WTC11 (cell line): ENCODE measurements at places on chromosomes 16 and 17.

DNA sequence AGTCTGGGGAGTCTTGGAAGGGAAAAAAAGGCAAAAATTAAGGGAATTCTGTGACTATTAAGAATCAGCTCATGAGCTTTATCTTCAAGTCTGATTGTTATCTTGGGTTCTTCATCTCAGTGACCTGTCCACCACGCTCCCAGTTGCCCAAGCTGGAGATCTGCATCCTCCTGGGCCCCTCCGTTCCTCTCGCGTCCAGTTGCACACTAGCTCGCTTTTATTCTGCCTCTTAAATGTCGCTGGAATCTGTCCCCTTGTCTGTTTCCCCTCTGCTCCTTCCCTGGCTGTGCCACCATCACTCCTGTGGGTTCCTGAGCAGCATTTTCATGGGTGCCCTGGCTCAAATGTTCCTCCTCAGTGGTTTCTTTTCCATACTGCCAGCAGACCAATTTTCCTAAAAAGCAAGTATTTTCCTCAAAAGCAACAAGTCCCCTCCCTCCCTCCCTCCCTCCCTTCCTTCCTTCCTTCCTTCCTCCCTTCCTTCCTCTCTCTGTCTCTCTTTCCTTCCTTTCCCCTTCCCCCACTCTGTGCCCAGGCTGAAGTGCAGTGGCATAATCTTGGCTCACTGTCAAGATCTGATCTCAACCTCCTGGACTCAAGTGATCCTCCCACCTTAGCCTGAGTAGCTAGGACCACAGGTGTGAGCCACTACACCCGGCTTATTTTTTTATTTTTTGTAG lies 1.4 kb downstream of the ENDOV start:
- DNase-seq: no peak

GRCh38 chr17:57629470-57629869 lies 115.6 kb downstream of the CCDC182 start:
- no peak for DNase-seq

GRCh38 chr17:9307313-9307998 lies 268.2 kb downstream of the STX8 start:
- DNase-seq: no peak

DNA sequence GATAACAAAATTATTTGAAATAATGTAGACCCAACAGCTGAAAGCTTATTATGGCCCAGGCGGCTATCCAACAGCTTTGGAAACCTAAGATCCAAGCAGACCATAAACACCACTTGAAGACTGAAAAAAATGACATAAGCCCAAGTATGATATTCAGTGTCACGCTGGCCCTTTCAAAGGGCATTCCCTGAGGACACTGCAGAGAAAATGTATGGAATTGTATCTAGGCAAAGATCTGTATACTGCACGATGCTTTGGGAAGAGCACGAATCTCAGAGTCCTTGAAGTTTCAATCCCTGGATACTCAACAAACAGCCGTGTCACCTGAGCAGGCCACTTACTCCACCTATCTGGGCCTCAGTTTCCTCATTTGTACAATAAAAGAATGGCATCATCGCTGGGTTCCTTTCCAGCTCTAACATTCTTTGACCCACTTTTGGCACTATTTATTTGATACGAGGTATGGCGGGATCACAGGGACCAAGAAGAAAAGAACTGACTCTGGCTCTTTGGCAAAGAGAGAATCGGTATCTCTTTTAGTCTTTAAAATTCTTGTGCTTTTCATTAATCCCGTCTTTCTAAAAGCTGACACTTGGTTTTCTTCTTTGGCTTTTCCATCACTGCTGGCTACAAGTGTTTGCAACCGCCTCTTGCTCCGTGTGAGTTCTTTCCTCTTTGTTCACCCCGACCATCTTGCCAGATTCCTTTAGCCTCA lies 1.2 kb downstream of the STAT5B start:
- no peak for DNase-seq

DNA sequence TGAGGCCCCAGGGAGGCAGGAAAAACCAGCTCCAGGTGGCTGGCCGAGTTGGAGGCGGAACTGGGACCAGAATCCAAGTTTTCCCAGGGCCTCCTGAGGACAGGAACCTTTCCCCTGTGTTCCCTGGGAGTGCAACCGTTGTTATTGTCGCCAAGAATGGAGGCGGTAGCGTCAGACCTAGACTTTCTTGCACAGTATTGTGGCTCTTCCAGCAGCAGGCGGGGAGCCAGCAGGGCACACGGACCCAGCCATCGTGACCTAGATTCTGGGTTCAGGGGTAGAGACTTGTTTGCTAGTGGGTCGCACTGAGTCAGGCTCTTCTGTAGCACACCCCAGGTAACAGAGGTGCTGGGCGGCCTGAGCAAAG lies 667 bp upstream of the KIF19 start:
- no peak for DNase-seq

- DNase-seq: peak; percentile 40
These were observed 3.8 kb downstream of the SNX20 start for GRCh38 chr16:50677351-50677750.

GRCh38 chr17:45263477-45263860 lies 1.6 kb upstream of the SPATA32 start:
- DNase-seq: no peak

DNA sequence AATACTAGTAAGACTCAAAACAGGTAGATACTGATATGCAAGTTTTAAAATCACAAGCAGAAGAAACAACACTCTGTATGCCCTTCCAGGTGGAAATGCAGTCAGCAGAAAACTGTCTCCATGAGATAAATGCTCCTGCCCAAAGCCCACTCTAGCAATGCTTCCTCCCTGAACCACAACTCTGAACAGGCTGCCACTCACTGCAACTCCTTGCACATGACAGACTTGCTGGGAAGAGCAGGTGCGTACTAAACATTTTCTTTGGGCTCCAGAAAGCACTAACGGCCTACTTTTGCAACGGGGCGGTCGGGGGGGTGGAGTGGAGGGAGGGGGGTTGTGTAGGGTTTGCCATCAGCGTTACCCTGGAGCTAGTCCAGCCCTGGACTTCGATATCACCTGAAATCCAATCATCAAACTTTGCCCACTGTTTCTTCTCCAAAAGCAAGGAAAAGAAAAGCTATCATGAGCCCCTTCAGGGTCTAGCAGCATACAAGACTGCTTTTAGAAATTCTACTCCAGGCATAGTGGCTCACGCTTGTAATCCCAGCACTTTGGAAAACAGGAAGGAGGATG lies 46.1 kb downstream of the ANKRD11 start:
- no peak for DNase-seq

DNA sequence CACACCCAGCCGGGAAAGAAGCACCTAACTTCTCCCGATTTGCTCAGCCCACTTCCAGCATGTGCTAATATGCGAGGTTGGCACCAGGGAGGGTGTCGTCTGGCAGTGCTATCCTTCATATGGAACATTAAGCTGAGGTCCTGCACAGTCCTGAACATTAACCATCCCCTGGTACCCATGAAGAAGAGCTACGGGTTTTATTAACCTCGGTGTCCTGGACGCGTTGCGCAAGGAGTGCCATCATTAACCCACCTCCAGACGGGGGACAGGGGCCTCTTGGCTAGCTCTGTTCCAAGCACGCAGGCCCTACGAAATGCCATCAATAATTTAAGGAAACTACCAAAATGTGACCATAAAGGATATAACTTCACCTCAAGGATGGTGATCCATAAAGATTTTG lies 193.5 kb downstream of the MAF start:
- DNase-seq: no peak

DNA sequence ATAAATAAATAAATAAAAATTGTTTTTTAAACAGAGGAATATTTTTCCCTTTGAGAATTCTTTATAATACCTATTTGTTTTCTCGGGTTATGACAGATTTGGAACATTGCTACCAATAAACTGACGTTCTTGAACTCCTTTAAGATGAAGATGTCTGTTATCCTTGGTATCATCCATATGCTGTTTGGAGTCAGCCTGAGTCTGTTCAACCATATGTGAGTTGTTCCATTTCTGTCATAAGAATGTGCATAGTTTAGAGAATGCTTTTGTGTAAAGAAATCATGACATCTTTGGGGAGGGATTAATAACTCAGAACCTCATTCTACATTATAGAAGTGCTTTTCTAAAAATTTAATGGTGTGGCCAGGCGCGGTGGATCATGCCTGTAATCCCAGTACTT lies 37.2 kb upstream of the NAGLU start:
- no peak for DNase-seq

DNA sequence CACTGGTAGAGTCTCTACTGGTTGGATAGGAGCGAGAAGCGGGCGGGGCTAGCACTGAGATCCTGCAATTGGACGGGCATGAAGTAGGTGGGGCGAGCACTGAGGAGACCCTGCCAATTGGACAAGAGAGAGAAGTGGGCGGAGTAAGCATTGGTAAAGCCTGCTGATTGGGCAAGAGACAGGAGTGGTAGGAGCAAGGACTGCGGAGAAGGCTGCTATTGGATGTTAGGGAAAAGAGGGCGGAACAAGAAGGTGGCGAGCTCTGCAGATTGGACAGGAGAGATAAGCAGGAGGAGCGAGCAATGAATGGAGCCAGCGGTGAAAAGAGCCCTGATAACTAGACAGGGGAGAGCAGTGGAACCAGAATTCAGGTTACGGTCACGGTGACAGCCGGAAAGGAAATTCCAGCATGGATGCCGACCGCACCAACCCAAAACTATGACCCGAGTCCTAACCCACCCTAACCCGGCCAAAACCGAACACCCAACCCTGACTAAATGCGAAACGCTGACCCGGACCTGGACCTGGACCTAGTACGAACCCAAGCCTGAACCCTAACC lies 4.8 kb downstream of the SCGB1C2 start:
- DNase-seq: no peak

- no peak for DNase-seq
These were observed 23.2 kb upstream of the CYTH1 start for GRCh38 chr17:78805301-78805700.

GRCh38 chr17:36910513-36910912 lies 26.8 kb upstream of the LHX1 start:
- DNase-seq: no peak

GRCh38 chr17:28792877-28793661 lies 49.3 kb downstream of the TRAF4 start:
- no peak for DNase-seq

DNA sequence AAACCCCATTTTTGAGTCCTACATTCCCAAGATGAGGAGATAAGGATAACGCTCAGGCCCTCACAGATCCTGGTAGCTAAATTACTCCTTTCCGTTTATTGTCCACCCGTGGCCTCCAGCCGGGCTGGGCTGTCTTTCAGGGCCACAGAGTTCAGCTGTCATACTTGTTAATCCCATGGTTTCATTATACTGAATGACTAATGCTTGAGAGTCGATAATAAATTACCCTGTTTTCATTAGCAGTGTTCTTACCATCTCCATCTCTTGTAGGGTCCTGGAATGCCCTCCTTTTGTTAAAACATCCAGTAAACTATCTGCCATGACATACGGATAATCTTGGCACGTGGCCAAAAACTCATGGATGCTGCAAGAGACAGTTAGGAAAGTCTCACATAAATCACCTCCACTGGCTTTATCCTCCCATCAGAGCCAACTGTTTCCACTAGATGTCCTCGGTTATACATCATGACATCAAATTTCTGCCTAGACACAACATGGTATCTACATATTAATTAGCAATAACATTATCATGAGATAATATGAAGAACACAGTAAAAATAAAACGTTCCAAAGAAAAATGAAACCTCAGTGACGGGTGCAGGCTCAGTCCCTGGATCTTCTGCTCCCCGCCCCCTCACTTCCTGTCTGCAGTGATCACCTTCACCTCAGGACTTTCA lies 45.3 kb downstream of the BRD7 start:
- DNase-seq: no peak

DNA sequence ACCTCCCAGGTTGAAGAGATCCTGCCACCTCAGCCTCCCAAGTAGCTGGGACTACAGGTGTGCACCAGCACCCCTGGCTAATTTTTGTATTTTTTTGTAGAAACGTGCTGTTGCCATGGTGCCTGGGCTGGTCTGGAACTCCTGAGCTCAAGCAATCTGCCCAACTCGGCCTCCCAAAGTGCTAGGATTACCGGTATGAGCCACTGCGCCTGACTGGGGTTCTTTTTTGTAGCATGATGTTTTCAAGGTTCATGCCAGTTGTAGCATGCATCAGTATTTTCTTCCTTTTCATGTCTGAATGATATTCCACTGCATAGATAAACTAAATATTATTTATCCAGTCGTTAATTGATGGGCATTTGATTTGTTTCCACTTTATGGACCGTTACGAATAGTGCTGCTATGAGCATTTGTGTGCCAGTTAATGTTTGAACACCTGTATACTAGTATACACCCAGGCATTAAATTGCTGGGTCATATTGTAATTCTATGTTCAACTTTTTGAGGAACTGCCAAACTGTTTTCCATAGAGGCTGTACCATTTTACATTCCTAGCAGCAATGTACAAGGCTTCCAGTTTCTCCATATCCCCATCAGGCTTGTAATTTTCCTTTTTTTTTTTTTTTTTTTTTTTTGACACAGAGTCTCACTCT lies 24.8 kb upstream of the CEP20 start:
- no peak for DNase-seq

DNA sequence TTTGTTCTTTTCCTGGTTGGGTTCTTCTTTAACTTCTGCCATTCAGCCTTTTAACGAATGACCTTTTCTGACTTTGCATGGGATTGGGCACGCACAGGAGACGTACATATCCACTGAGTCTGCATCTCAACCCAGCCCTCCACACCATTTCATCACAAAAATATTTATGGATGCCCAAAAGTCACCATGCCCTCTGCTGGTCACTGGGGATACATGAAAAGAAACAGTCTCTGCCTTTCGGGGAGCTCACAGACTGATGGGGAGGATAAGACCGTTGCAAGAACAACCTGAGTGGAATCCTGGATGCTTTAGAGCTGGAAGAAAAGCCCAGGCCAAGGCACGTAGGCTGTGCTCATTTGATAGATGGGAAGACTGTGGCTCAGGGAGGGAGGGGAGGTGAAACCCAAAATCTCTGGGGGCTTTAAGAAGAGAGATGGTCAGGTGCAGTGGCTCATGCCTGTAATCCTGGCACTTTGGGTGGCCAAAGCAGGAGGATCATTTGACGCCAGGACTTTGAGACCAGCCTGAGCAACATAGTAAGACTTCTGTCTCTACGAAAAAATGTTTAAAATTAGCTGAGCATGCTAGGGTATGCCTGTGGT lies 7.9 kb upstream of the MT2A start:
- peak; percentile 31 for DNase-seq
